ENCODE measurements at places on chromosomes 3 and 15.

DNA sequence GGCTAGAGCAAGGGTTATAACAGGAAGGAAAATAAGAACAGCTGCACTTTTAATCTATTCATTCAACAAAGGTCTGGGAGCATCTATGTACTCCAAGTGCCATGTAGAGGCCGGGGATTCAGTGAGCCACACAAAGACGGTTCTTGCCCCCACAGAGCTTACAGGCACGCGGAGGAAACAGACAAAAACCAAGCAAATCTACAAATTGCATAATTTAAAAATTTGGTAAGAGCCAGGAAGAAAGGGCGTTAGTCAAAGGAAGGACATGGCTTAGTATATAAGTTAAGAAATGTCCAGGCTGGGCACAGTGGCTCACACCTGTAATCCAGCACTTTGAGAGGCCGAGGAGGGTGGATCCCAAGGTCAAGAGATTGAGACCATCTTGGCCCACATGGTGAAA lies 10.4 kb upstream of the GREM1 start:
- no peak for DNase-seq

GRCh38 chr3:159788291-159788690 lies 200.3 kb upstream of the IL12A start:
- no peak for DNase-seq

GRCh38 chr3:16024548-16024947 lies 149.9 kb upstream of the GALNT15 start:
- DNase-seq, result no peak

DNA sequence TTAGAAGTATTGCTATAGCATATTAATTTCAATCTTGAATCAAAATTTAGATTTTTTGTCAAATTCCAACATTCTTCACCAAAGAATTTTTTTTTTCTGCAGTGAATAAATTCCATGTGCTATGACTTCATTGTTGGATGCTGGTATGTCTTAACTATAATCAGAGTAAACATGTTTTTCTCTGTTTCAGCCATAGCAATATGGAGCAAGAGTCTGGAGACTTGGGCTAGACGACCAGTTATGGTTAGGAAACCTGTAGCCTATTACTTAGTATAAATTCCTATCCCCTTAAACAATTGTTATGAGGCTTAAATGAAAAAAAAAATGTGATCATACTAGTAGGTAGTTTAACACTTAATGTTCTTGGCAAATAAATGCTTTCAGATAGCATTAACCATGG lies 431.9 kb upstream of the FRG2C start:
- DNase-seq, result no peak

DNA sequence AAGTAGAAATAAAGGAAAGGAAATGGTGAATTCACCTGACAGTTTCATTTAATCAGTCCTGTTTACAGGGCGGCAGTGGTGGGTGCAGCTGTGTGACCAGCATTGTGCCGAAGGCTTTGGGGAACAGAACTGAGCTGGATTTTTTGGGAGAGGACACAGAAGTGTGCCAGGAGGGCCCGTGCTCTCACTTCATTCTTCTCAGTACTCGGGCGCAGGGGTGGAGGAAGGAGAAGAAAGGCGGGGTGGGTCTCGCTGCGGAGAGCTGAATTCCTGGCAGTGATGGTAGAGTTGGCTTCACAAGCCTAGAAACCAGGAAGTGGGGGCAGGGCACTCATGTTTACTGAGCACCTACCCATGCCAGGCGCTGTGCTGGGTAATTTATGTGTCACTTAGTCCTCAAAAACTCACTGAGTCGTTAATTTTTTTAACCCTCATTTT lies 64.6 kb downstream of the CRTC3 start:
- DNase-seq, result peak; percentile 59

- no peak for DNase-seq
Measured at GRCh38 chr3:148845756-148846395, 18.3 kb downstream of the CPB1 start.

GRCh38 chr15:69591905-69592508 lies 139.4 kb downstream of the RPLP1 start:
- no peak for DNase-seq

DNA sequence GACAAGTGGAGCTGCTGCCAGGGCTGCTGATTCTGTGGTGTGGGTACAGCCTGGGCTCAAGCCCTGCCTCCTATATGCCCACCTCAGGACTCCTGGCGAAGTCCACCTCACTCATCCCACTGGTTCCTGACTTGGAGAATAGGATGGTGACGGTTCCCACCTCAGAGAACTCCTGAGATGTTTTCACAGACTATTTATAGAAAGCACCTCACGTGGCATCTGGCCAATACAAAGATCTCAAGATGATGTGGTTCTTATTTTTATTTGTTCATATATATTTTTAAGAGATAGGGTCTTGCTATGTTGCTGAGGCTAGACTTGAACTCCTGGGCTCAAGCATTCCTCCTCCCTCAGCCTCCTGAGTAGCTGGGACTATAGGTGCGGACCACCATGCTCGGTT lies 236.9 kb upstream of the BHLHE40 start:
- no peak for DNase-seq

- DNase-seq, result no peak
Measured at GRCh38 chr3:40557575-40558161, 32.9 kb downstream of the ZNF621 start.

GRCh38 chr15:81155375-81156218 lies 21.5 kb downstream of the CFAP161 start:
- DNase-seq, result no peak

- no peak for DNase-seq
Measured at GRCh38 chr15:64633332-64633731, 142.1 kb downstream of the RBPMS2 start.

GRCh38 chr3:61562042-61562720 lies 810 bp downstream of the PTPRG start:
- no peak for DNase-seq

GRCh38 chr3:7977245-7978086 lies 524.2 kb upstream of the LMCD1 start:
- DNase-seq, result no peak

DNA sequence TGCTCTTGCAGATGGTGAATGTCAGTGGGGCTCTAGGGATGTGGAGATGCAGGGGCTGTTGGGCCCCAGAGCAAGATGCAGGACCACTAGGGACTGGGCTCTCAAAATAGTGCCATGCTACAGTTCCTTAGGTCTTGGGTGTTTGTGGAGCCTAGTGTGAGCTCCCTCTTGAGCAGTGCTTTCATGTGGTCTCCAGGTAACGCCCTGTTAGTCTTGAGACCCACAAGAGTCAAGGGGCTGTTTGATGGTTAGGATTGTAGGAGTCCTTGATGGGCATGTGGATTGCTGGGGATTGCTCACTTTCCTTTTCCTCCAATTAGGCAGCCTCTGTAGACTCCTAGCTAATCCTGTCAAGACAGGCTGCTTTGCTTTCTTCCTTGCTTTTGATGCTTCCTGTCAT lies 56.0 kb downstream of the CCDC66 start:
- DNase-seq, result no peak

- DNase-seq, result no peak
Measured at GRCh38 chr15:42155546-42156242, 742 bp downstream of the PLA2G4F start.

GRCh38 chr15:35723120-35723847 lies 177.3 kb upstream of the DPH6 start:
- no peak for DNase-seq

- DNase-seq, result no peak
Measured at GRCh38 chr15:96699871-96700401, 369.4 kb downstream of the NR2F2 start.

DNA sequence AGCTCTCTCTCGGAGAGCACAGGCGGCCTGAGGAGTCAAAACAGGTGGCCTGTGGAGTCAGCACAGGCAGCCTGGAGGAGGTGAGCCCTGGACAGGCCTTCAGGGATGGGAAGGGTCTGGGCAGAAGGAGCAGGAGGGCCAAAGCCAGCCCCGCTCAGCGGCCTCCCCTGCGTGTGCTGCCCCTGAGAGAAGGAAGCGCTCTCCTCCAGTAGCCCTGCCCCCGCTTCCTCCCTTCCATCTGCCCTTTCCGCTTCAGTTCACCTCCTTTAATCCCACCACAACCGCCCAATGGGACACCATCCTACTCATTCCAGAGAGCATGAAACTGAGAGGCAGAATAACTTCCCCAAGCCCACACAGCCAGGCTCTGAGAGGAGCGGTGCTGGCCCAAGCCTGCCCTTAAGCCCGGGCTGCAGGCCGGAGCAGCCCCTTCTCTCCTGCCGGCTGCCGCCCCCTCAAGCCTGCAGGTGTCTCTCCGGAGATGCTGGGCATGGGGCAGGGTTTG lies 3.2 kb upstream of the NR2E3 start:
- no peak for DNase-seq

GRCh38 chr15:57172925-57173324 lies 203.4 kb upstream of the CGNL1 start:
- DNase-seq, result no peak

DNA sequence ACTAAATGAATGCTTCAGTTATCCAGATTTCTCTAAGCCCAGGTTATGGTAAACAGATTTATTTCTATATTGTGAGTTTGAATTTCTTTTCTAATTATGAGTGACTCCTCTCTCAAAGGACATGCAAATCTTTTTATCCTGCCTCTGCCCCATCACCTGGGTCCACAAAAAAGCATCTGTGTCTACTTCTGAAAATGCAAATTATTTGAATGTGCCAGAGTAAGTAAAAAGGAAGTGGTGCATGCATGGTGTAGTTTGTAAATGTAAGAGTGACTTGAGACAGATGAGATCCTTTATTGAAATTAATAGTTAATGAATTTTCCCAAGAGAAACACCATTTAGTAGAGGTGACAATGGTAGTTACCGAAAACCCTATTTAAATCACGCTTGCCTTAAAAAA lies 26.9 kb downstream of the MCTP2 start:
- no peak for DNase-seq

GRCh38 chr15:31970007-31970406 lies 60.3 kb upstream of the CHRNA7 start:
- DNase-seq, result no peak

GRCh38 chr3:76028774-76029173 lies 243.4 kb upstream of the ZNF717 start:
- DNase-seq, result no peak

- DNase-seq, result no peak
Measured at GRCh38 chr3:180402471-180403073, 199.4 kb upstream of the TTC14 start.

GRCh38 chr3:53493963-53494791 lies at the start of gene CACNA1D:
TSS of gene CACNA1D (plus strand) at chr3:53494611. CDS start at chr3:53495167, 556 bp downstream.
- DNase-seq, result no peak

DNA sequence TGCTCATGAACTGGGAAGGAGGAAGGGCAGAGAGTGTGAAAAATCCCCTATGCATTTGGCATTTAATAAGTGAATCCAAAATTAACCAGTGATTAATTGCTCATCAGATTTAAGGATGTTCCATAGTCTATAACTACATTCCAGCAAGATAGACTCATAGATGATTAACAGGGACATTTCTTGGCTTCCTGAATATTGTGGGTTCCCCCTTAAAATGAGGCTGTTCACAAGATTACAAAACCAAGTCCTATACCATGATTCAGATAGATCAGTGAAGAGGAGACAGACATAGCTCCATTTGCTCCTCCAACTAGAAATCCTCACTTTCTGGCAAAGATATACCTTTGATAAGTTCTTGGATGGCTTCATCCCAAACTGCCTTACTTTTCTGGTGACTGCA lies 15.4 kb downstream of the RASGRP1 start:
- DNase-seq, result no peak

DNA sequence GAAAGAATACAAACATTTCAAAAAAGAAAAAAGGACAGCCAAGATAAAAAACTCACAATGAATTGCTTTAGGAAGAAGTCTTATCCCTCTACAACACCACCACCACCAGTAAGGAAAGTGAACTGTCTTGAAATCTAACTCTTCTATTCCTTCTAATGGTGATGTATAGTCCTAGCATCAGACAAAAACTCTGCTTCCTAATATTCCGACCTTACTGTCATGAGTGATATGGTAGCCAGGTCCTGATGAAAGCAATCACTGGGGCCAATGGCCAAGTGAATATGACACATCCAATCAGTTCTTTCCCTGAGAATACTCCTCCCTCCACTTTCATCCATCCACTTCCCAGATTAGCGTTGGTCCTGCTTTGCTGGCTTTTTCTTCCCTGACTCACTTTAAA lies 14.8 kb downstream of the GK5 start:
- DNase-seq, result no peak

GRCh38 chr3:71310980-71311660 lies 272.4 kb downstream of the FOXP1 start:
- no peak for DNase-seq

- no peak for DNase-seq
Measured at GRCh38 chr15:28888900-28889299, 3.1 kb downstream of the APBA2 start.

GRCh38 chr15:94164202-94164807 lies 67.1 kb upstream of the MCTP2 start:
- DNase-seq, result peak; percentile 32

DNA sequence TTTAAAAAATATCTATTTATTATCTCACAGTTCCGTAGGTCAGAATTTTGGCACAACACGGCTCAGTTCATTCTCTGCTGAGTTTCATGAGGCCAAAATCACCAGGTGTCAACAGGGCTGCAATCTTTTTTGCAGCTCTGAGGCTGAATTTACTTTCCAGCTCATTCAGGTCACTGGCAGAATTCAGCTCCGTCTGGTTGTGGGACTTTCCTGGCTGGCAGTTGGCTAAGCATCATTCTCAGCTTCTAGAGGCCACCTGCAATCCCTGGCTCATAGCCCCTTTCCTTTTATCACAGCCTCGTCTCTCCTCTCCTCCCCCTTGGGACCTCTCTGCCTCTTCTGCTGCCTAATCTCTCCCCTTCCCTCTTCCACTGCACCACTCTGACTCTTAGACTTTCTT lies 174.0 kb upstream of the WNT5A start:
- DNase-seq, result no peak

DNA sequence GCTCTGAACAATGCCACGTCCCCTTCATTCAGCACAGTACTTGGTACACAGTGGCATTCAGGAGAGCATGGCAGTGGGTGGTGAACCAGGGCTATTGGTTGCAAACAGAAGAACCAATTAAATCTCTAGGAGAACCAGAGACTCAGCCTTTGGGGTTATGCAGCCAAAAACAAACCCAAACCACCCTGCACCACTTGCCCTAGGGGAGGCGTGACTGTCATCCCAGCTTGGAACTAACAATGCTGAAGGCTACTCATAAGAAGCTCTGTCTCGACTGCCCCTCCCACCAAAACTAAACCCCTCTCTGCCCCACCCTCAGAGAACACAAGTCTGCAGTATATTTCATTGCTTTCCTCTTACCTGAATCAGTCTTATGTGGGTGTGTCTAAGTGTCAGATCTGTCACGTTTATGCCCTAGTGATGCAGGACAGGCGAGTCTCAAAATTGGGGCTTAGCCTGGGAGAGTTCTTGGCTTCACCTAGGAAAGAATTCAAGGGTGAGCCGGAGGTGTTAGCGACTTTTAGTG lies 15.2 kb upstream of the KLHL40 start:
- no peak for DNase-seq

DNA sequence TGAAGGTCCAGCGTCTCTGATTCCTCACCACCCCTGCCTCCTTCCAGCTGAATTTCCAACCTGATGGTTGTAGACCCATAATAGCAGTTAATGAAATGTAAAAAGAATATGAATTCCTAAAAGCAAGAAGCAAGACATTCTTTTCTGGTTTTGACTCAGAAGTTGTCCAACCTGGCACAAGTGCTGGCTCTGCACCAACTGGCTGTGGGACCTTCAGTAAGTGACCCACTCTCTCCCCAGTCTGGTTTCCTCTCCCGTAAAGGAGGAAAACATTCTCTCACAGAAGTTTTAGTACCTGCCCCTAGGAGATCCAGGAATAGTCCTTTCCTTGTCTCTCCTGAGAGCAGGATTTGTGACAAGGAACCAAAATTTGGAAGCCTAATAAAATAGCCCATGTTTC lies 236.9 kb upstream of the TRIM42 start:
- DNase-seq, result no peak

Measured in effector CD8-positive, alpha-beta T cell (primary cell).